ENCODE measurements at places on chromosomes 5 and 9.

DNA sequence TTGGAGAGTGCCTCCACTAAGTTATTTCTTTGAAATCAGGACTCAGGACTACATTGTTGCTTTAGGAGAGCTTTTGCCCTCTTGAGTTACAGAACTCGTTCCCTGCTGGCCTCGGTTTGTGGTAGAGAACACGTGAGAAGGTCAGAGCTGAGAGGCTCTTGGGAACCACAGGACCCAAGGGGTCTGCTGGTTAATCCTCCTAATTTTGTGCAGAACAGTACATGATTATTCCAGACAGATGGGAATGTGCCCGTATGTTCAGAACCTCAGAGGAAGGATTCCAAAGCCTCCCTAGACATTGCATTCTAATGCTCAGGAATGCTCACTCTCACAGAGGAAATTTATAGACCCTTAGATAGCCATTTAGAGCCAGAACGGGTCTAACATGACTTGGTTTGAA lies 25.2 kb upstream of the BASP1 start:
- no peak for DNase-seq

DNA sequence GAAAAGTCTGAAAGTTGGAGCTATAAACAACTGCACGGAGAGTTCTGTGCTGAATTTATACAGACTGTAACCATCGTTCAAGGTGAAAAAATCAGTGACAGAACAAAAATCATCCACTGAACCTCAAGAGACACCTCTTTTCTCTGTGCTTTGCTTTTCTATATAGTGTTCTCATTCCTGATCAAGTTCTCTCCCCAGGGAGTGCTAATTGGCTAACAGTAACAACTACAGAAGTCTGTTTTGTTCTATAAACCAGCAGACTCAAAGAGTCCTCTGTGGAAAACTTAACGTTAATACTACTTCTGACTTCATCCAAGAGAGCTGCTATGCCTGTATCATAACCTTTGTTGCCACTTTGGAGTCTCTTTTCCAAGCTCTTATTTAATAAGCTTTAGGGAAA lies 1388.3 kb upstream of the C9orf72 start:
- no peak for DNase-seq

DNA sequence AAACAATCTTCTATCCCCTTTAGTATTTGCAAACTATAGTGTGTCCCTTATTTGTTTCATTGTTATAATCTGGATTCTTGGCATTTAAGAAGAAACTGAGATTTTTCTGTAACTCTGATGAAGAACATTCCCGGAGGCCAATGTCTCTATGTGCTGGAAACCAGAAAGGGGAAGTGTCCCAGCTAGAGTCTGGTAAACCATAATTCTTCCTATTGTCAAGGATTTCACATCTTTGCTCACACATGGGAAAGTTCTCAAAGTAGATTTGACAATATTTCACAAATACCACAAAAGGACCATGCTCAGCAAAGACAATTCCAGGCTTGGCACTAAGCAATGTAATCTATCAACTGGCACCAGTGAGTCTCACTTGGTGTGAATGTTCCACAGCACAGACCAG lies 146.8 kb downstream of the MUSK start:
- DNase-seq: no peak

- no peak for DNase-seq
These were observed 8.4 kb upstream of the GOLPH3 start for GRCh38 chr5:32182463-32183063.

DNA sequence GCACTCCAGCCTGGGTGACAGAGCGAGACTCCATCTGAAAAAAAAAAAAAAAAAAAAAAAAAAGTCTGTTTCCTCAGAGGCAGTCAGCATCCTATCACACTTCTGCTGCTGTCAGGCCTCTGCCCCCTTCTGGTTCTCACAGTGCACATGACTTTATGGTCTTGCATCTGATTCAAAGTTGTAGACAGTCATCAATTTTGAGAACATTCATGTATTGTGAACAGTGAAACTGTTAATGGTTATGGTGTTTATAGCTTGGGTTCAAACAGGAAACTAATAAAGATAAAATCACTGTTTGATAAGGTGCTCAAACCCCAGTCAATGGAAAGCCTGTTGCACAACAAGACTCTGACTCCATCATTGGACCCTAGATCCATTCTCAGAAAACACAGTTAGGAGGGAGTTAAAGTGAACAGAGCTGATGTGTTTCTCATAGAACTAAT lies 61.4 kb downstream of the FOXD1 start:
- no peak for DNase-seq
